CD4-positive, alpha-beta T cell treated with Interleukin-6 at 100 ng/mL for 8 hours (primary cell): ENCODE measurements at places on chromosomes 4 and X.
A peak's percentile ranks its signal among the peaks of the same experiment; 100 is the strongest.

- no peak for DNase-seq
Measured at GRCh38 chrX:123263747-123264146, 79.7 kb downstream of the GRIA3 start.

- DNase-seq, result no peak
Measured at GRCh38 chr4:115370012-115370411, 256.6 kb upstream of the NDST4 start.

DNA sequence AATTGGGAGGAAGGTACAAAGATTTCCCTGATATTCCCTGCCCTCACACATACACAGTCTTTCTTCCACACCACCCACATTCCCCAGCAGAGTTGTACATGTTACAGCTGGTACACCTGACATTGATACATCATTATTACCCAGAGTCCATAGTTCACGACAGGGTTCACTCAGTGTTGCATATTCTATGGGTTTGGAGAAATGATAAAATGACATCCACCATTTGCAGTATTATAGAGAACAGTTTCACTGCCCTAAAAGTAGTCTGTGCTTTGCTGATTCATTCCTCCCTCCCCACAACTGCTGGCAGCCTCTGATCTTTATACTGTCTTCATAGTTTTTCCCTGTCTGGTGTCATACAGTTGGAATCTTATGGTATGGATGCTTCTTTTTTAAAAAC lies 15.0 kb downstream of the AGA start:
- no peak for DNase-seq

- DNase-seq, result no peak
Measured at GRCh38 chr4:8244931-8245460, 24.6 kb upstream of the HTRA3 start.

DNA sequence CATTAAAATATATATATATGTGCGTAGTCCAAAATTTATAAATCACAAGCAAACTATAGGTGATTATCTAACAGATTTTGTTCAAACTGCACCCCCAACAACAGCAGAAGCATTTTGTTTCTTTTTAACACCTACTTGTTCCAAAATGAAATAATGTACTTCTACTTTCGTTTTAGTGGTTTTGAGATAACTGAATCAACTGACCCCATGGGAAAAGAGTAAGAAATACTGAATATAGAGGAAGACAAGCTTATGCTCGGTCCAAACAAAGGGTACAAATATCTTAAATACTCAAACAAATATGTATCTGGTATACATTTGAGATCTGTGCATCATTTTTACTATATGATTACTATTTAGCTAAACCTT lies 22.4 kb downstream of the MAP7D3 start:
- DNase-seq, result no peak

DNA sequence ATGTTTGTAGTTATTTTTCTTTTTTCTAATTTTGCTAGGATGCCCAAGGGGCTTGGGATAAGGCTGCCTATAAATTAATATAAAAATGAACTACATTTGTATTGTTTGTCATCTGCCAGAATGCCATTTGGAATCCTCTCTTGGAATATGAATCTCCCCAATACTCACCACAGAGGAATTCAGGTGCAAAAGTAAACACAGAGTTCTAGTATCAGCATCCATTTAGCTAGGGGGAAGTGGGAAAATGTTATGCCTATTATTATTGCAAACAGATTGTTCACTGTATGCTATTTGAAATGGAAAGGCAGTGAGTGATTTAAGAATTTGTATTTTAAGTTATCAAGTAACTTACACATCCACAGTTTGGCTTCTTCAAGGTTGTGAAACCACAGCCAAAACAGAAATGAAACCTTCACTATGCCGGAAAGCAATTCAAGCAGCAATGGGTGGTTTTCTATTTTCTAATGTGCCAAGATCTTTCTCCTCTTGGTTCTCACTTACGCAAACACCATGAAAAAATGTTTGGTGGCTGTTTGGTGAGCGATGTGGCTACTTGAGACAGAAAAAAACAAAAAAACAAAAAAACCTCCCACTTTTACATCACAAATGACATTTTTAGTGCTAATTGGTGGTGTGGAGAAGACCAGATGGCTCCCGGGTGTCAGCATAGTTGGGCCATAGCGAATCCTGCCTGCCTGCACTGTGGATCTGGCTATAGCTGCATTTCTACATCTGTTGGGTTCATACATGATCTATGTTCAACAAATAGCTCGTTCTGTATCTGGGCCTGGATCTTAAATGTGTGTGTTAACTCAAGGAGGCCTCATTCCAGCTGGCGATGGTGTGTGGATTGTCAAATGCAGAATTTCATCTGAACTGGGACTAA lies 200.8 kb upstream of the GIMD1 start:
- DNase-seq, result no peak

- DNase-seq, result no peak
Measured at GRCh38 chrX:41122664-41123257, 37.5 kb downstream of the USP9X start.

- DNase-seq, result no peak
Measured at GRCh38 chr4:86338989-86339388, 20.9 kb downstream of the MAPK10 start.

DNA sequence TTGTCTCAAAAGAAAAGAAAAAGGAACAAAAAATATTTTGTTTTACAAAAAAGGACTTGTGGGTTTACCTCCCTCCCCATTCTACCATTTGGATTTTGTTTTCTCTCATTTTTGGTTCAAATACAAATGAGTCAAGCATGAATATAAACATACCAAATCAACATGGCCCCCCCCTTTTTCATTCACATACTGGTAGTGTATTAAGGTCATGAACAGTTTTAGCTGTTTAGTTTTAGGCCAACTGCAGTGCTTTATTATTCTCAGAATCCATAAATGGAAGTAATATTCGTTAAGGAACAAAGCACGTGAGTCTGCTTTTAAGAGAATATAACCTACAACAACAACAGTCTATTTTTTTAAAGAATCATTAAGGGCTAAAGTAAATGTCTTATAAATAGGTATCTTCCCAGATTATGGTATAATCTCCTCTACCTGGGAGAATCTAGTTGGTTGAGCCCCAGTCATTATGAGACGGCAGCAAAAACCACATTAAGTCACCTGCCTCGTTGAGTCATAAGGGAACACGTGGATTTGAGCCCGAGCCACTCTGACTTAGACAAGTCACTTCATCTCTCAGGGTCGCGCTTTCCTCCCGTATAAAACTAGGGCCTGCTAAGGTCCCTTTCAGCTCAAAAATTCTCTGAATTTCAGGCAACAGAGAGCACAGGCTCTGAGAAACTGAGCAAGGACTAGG lies 26.7 kb downstream of the BCLAF3 start:
- DNase-seq, result no peak

GRCh38 chr4:80072228-80072743 lies 743 bp downstream of the ANTXR2 start:
- peak; percentile 41 for DNase-seq

GRCh38 chrX:135432881-135433521 lies 11.3 kb downstream of the SMIM10L2A start:
- DNase-seq, result no peak

- DNase-seq, result no peak
Measured at GRCh38 chrX:106247162-106247561, 79.1 kb downstream of the PWWP3B start.

- peak; percentile 22 for DNase-seq
Measured at GRCh38 chrX:114611018-114611619, 27.2 kb downstream of the HTR2C start.

GRCh38 chrX:19388741-19389140 lies 45.0 kb downstream of the PDHA1 start:
- DNase-seq, result no peak

GRCh38 chrX:68695206-68695845 lies 47.9 kb downstream of the STARD8 start:
- no peak for DNase-seq

DNA sequence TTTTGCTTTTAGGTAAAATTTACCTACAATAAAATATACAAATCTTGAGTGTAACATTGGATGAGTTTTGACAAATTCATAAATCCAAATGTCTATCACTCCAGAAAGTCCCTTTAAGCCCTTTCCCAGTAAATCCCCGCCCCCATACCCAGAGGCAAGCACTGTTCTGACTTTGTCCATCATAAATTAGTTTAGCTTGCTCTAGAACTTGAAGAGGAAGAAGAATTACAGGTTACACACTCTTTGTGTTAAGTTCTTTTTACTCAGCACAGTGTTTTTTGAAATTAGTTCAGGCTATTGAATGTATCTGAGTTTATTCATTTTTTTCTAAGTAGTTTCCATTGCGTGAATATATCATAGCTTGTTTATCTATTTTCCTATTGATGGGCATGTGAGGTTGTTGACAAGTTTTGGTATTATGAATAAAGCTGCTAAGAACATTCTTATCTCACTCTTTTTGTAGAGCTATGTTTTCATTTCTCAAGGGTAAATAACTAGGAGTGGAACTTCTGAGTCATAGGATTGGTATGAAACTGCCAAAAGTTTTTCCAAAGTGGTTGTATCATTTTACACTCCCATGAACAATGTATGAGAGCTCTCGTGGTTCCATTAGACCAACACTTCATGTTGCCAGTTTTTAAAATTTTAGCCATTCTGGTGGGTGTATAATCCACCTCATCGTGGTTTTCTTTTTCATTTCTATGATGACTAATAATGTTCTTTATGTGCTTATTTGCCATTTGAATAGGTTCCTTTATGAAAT lies 22.4 kb upstream of the HPSE start:
- DNase-seq, result no peak

- no peak for DNase-seq
Measured at GRCh38 chr4:81663368-81663767, 191.7 kb upstream of the RASGEF1B start.

DNA sequence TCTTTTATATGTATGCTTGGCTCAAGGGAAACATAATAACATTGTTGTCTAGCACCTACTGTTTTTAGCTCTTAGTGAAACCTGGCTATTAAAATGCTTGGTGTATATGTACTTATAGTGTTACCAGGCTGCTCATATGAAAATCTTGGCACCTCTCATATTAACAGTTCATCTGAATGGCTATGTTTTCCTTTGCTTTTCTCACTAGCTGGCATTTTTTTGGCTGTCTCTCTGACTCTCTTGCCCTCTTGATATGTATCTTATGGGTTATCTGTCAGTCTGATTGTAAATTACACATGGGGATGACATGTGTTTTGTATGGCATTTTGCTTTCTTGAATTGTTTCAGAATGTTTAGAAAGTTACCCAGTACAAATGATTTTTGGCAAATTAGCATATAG lies 158.0 kb downstream of the ARHGAP24 start:
- no peak for DNase-seq

GRCh38 chr4:1673671-1674070 lies 10.4 kb downstream of the FAM53A start:
- DNase-seq, result no peak

GRCh38 chrX:22300130-22300529 lies 27.4 kb downstream of the CBLL2 start:
- DNase-seq, result no peak

DNA sequence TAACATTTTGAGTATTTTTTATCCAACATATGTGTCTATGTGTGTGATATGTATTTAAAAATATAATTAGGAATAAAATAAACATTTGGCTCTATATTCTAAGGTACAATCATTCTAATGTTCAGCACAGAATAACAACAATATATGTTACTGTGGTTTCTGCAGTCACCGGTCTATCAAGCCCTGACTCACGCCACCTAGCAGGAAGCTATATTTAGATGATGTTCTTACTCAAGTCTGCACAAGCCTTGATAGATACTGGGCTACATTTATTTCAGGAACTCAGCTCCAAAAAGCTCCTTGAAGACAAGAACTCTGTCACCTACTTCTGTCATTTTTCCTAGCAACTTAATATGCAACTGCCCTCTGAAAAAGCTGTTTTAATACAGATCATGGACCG lies 152.0 kb upstream of the FTHL17 start:
- DNase-seq, result no peak

GRCh38 chr4:188275686-188276085 lies 136.4 kb downstream of the TRIML1 start:
- DNase-seq, result no peak

GRCh38 chrX:100477958-100478357 lies 67.9 kb upstream of the PCDH19 start:
- no peak for DNase-seq

- DNase-seq, result no peak
Measured at GRCh38 chr4:157294575-157294974, 74.0 kb downstream of the GRIA2 start.

GRCh38 chrX:34810916-34811315 lies 131.7 kb upstream of the FAM47B start:
- DNase-seq, result no peak

DNA sequence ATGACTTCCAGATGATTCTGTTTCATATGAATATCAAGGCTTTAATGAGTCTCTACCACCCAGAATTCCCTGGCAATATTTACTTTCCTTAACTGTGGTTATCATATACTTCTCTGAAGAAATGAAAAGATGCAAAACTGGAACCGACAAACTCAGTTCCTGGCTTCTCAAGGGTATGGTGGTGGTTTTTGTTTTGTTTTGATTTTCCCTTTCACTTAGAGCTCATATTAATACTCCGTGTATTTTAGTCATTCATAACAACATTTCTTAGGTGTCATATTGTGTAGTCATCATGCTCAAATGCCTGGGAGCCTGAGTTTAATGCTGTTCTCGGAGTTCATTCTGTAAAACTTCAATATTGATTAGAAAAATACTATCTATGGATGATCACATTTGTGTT lies 665 bp downstream of the TRPC5OS start:
- no peak for DNase-seq

DNA sequence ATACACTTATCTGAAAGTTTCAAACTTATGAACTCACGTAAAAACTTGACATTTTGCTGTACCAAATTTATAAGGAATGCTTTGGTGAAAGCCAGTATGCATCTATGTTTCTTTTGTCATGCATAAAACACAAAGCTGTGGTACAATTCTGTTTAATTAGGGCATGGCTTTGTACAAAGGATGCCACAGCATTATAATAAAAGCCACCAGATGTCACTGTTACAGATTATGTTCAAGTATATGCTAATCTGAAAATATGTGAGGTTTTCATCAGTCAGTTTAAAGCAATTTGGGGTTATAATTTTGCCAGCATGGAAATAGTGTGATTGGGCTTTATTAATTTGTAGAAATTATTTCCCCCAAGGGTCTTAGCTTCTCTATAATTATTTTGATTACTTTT lies 69.0 kb downstream of the ATOH1 start:
- no peak for DNase-seq

DNA sequence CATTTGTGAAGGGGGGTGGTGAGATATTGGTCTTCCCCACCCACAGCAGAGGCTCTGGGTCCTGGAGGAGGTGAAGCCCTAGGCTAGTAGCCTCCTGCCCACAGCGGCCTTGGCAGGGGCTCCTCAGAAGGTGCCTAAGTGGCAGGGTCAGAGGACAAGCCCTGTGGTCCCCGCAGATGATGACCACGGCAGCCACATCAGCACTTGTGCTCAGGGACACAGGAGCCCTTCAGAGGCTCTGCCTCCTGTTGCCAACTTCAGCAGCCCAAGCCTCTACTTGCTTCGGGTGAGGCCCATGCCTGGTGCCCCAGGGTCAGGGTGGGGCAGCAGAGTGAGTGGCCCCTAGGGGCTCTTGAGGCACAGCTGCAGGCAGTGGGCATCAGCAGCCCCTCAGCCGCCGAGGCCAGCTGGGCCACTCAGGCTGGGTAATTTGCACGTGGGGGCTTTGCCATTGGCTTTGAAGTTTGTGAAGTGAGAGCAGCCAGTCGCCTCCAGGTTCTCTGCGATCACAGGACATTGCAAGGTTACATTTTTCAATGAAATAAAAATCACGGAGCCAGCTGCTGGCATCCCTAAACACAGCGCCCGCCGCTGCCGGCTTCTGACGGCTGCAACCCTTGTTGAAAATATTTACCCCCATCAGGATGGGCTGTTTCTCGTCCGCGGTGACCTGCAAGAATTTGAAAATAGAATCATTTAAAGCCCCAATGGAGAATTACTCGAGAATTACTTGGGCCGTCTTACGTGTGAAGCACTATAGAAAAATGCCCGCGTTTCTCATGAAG lies 108.5 kb downstream of the HMX1 start:
- no peak for DNase-seq
